ENCODE measurements at places on chromosomes 1 and 21.
A peak's percentile ranks its signal among the peaks of the same experiment; 100 is the strongest.

- H3K4me3 ChIP-seq, result no peak overlapping the region
- no peaks in the 10 kb centered on the region for H3K27me3 ChIP-seq
- no peaks in the 10 kb centered on the region for H3K4me1 ChIP-seq
- DNase-seq, result no peak
- H3K36me3 ChIP-seq, result no peaks in the 10 kb centered on the region
- no peak overlapping the region for H3K27ac ChIP-seq
Observed at GRCh38 chr1:51922040-51922439, 43.5 kb upstream of the NRDC start.

DNA sequence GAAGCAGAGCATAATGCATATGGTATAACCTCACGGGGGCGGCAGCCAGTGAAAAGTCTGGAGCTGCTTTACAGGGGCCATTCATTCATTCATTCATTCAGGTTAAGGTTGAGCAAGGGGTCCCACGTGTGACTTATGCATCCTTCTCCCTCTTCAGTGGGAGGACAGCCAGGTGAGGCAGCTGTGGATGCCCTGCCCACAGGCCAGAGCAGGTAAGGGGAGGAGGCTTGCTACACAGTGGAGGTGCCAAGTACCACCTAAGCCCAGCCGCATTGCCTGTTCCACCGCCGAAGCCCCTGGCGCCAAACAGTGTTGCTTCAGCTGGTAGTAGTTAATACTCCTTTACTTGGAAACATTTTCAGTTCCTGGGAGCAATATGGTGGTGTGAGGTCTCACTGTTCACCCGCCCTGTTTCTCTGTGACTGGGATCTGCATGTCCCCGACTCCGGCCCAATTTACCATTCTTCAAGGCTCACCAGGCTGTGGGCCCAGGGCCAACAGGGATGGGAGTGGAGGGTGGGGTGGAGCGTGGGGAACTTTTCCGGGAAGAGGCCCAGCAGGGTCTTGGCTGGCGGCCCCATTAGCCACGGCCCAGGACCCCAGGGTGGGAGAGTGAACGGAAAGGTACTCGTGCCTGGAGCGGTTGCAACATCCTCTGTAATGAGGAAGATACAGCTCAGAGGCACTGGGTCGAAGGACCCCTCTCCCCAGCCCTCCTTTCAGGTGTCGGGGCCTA, 722 bp upstream of the PODN start:
- peak overlapping the region; percentile 68 for H3K27ac ChIP-seq
- no peaks in the 10 kb centered on the region for H3K36me3 ChIP-seq
- no peak overlapping the region for H3K4me3 ChIP-seq
- DNase-seq, result peak; percentile 19
- H3K4me1 ChIP-seq, result peaks cover 18% of the 10 kb centered on the region

DNA sequence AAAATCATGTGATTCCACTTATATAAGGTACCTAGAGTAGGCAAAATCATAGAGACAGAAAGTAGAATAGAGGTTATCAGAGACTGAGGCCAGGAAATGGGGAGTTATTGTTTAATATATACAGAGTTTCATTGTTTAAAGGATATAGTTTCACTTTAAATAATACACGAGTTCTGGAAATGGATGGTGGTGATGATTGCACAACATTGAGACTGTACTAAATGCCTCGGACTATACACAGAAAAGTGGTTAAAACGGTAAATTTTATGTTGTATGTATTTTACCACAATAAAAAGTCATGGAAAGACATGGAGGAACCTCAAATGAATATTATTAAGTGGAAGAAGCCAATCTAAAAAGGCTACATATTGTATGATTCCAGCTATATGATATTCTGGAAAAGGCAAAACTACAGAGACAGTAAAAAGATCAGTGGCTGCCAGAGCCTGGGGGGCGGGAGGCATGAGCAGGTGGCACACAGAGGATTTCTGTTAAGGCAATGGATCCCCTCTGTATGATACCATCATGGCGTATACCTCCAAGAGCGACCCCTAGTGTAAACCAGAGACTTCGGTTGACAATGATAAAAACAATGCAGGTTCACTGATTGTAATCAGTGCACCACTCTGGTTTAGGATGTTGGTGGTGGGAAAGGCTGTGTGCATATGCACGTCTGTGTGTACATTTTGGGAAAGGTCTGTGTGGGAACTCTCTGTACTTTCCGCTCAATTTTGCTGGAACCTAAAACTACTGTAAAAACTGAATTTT, 7.5 kb downstream of the C1orf198 start:
- H3K36me3 ChIP-seq, result no peaks in the 10 kb centered on the region
- no peak for DNase-seq
- H3K27me3 ChIP-seq, result no peaks in the 10 kb centered on the region
- H3K4me1 ChIP-seq, result peaks cover 61% of the 10 kb centered on the region
- H3K4me3 ChIP-seq, result no peak overlapping the region

DNA sequence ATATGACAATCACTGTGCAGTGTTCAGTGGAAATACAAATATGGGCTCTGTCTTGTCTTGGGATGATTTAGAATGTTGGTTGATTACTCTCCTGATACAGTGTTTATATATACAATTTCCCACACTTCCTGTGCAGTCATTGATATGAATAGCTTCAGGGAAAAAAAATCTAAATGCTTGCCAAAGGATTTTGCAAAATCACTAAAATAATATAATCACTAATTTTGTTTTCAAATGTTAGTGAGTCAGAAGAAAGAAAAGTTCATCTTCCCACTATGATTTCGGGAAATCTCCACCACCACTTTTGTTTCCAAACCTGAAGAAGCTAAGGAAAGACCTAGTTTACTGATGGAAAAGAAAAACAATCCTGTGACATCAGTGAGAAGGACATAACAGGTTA, 32.1 kb upstream of the CHRM3 start:
- no peaks in the 10 kb centered on the region for H3K27me3 ChIP-seq
- H3K27ac ChIP-seq, result no peak overlapping the region
- no peaks in the 10 kb centered on the region for H3K4me1 ChIP-seq

DNA sequence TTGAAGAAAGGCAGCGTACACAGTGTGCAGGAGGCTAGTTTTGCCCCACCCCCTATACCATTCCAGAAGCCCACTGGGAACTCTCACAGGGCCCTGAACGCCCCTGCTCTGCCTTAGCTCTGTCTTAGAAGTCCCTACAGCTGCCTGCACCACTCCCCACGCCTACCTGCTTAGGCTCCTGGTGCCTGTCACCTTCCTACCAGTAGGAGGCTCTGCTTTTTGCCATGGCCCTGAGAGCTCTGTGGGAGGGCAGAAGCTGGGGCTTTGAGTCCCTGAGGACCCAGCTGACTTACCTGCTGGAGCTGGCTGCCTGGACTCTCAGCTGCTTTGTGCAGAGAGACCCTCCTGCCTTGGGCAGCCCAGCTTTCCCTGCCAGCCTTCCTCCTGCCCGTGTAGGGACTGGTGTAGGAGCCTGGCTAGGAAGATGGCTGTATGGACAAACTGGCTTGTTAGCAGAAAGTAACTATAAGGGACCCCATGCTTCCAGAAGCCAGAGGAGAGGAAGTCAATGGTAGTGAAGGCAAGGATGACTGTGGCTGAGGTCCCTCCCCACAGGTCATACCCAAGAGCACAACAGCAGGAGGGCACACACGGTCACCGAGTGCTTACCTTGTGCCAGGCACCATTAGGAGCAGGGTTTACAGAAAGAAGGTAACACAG, 9.8 kb upstream of the CELSR2 start:
- no peaks in the 10 kb centered on the region for H3K27me3 ChIP-seq
- DNase-seq, result peak; percentile 69
- no peak overlapping the region for H3K4me3 ChIP-seq
- peak overlapping the region; percentile 4 for H3K27ac ChIP-seq
